Fibroblast of skin of scalp (primary cell): ENCODE measurements at places on chromosomes 6 and 20.

- no peak for DNase-seq
Measured at GRCh38 chr20:46691196-46691595, 2.0 kb upstream of the TP53RK start.

DNA sequence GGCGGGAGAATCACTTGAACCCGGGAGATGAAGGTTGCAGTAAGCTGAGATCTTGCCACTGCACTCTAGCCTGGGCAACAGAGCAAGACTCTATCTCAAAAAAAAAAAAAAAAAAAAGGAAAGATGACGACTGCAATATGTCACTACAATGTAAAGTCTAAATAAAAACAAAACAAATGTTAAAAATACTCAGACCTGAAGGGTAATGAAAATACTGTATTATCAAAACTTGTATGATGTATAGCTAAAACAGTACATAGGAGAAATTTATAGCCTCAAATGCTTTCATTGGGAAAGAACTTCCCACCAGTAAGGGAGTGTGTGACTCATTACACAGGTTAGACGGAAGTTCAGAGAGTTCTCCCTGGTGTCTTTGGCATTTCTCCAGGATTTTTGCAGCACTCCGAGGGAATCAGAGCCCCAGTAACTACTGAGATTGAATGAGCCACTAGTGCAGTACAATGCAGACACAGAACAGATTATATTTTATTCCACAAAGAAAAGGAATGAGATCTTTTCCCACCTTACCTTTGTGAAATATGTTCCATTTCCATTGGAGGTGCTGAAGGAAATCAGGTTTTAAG is 12.5 kb upstream of the RALGAPB start:
- DNase-seq = peak; percentile 68

DNA sequence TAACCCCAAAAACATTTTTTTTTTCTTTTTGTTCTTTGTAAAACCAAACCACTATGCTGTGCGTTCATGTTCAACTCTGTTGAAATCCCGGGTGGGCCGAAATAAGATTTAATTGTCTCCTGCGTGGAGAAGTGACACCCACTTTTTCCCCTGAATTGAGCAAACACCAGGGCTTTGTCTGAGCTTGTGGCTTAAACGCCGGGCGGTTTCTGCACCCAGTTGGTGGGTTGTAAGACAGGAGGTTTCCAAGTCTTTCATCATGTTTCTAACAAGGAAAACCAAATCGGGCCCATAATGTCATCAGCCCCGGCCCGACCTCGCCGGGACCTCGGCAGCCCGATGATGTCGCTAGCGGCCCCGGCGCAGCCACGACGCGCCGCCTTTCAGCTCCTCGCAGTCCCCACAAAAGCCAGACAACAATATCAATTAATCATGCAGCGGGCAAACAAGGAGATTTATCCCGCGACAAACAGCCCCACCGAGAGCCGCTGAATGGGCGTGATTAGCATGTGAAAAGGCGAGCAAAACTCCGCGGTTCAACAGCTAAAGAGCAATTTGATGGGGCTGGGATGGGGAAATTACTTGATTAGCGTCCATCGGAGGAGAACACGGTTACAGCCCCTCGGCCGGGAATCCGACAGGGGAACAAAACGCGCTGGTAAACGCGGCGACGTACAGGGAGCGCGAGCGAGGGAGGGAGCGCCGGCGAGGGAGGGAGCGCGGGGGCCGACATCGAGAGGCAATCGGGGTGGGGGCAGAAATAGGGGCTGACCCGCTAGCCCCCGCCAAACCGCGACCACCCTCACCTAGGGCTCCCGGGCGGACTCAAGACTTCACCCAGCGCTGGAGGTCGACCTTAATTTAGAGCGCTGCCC is 5.3 kb downstream of the LINC00237 start:
- peak; percentile 55 for DNase-seq

DNA sequence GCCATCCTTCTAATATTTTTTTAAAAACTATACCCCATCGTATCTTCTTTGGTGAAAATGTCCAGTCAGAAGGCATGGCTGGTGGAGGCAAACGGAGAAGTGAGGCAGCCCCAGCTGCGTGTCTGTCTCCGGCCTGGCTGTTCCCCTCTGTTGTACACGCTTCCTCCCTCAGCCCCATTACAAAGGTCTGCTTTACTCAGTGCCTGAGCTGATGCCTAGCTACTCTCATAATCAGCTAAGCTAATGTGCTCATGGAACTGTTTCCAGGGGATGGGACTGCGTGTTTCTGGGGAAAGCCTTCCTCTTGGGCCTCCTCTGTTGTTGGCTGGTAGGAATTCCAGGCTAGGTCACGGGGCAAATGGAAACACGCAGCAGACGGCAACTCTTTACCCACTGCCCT is 67.3 kb downstream of the PPP1R3G start:
- no peak for DNase-seq

GRCh38 chr6:31945507-31946369 is at the start of gene CFB:
CFB (plus strand) TSS chr6:31946095; CDS start chr6:31946222, 127 bp downstream.
- peak; percentile 85 for DNase-seq

DNA sequence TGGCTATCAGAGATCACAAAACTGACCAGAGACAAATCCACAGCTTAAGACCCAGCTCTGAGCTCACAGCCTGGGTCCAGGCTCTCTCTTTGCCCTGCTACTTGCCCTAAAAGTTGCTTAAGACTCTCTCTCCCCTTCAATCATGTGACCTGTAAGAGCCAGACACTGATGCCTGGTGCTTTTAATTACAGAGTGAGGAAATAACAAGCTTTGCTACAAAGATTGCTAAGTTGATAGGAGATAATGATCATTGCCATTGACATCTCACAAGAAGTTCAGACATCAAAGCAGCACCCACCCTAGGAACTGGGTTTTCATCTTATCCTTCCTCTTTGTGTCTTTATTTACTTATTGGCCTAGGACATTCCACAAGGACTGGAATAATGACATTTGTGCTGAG is 125.9 kb upstream of the CD93 start:
- DNase-seq = no peak

GRCh38 chr6:163916315-163917081 is 502.0 kb downstream of the QKI start:
- no peak for DNase-seq

DNA sequence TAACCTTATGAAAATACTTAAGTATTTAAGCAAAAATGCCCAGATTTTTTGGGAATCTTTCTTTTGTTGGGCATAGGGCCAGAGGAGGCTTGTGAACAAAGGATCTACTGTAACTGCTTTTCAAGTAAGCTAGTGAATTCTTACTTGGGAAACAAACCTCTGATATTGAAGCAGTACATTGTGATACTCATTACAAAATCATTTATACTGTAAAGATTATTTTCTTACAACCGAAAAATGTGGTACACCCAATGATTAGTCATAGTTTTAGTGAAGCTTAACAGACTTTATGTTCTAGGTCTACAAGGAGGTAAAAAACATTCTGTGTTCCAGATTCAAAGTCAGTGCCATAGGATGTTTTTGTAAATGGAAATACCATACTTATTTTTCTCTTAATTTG is 272.9 kb upstream of the KCNQ5 start:
- DNase-seq = peak; percentile 21

- DNase-seq = peak; percentile 20
Measured at GRCh38 chr6:32298632-32299336, 72.9 kb downstream of the TSBP1 start.

DNA sequence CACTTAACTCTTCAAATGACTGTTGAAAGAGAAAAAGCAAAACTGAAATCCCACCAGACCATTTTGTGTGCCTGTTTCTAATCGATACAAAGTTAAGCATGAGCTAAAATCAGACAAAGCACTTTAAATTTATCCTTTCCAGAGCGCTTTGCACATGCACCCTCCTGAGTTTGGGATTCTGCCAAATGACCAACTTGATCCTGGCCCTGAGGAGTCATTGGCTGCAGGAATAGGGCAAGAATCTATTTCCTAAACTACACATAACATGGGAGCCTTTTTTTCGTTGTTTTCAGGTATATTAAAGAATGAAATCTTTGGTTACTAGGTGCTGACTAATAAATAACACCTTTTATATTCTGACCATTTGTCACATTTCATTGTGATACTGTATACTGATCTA is 23.8 kb upstream of the MTHFD1L start:
- no peak for DNase-seq

DNA sequence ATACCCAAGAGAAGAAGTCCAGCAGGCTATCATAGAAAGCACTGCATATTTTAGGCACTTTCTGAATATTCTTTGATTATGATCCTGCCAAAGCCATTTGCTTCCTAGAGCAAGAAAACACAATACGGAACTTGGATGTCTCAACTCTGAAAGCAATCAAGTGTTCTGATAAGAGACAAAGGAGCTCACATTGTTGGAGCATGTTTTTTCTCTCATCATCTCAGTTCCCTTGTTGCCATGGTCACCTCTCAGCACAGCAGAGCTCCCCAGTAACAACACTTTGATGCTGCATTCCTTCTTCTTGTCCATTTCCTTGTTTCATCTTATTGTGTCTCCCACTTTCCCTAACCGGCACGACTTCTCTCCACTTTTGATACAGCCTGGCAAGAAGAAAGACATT is 168.7 kb upstream of the FUT9 start:
- DNase-seq = no peak

GRCh38 chr6:161225681-161226008 is 48.2 kb downstream of the AGPAT4 start:
- DNase-seq = no peak

DNA sequence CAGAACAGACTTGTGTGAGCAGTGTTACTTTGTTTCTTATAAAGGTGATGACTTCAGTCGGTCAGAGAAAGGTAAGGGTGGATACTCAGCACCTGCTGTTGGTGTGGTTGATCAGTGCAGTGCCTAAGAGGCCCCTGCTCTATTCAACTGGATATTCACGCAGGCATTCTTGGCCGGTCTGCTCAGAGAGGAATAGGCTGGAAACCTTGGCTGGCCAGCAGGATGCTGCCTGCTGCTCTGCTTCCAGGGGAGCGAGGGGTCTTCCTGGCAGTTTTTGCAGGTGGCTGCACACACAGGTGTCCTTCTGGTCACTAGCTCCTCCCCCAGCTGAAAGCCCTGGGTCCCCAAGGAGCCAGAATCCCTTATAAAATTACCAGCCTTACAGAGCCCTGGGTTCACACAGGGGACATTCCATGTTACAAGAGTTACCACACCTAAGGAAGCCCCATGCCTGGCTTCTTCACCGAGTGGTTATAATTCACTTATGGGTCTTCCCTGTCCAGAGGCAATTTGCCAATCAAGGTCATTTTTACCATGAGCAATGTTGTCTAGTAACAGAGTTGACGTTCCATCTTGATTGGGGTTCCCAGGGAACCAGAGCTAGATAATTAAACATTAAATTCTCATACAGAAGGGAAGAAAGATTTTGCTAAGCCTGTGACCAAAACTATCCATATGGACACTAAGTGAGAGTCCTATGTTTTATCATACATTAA is 16.4 kb downstream of the SYNJ2 start:
- no peak for DNase-seq

GRCh38 chr6:40376113-40376650 is 211.0 kb downstream of the LRFN2 start:
- DNase-seq = no peak

GRCh38 chr20:33091147-33091546 is 11.7 kb downstream of the BPIFB4 start:
- DNase-seq = no peak

GRCh38 chr6:99132026-99132635 is 184.4 kb upstream of the FBXL4 start:
- DNase-seq = no peak

- DNase-seq = peak; percentile 30
Measured at GRCh38 chr6:90537027-90537426, 49.8 kb downstream of the MAP3K7 start.

DNA sequence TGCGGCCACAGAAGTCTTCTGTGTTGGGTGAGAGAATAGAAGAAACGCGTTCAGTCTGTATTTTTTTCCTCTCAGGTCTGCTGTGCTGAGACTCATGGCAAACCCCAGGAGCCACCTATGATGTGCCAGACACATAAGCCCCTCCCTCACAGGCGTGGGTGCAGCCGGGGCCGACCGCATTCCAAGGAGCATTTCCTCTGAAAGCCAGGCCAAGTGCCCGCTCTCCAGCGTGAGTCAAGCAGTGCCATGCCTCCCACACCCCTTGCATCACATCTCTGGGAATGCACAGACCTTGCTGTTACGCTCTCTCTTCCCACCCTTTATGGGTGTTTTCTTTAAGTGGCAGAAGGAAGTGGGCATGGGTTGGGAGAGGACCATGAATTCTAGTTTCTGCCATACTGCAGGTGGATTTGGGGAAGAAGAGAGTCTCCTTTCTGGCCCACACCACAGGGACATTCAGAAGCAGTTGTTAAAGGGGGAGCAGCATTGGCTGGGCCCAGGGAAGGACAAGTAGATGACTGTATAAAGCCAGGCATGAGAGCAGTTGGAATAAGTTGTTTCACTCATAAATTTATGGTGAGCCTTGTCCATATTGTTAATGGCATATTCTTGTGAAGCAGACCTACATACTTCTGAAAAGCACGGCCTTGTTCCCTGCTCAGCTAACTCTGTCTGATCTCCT is 37.1 kb upstream of the TFAP2A start:
- DNase-seq = peak; percentile 44
